PC-3 (cell line): ENCODE measurements at places on chromosomes 1 and 21.
A peak's percentile ranks its signal among the peaks of the same experiment; 100 is the strongest.

DNA sequence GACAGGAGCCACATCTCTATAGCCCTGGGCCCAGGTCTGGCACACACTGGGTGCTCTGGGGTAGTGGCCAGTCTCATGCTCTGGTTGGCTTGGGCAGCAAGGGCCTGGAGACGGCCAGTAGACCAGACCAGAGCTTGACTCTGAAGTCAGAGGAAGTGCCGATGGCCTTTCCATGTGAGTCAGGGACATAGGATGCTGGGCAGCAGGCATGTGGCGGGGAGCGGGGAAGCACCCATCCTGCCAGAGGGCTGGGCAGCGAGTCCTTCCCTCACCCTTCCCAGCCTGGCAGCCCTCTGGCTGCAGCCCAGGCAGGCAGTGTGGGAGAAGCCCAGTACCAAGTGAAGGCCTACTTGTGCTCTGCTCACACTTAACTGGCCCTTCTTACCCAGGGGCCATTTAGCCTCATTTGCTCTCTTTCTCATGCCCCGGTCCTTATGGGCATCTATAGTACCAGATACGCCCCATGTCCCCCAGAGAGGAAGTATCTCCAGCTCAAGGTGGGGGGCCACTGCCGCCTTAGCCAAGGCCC, 3.3 kb downstream of the GPR153 start:
- DNase-seq: peak; percentile 42

DNA sequence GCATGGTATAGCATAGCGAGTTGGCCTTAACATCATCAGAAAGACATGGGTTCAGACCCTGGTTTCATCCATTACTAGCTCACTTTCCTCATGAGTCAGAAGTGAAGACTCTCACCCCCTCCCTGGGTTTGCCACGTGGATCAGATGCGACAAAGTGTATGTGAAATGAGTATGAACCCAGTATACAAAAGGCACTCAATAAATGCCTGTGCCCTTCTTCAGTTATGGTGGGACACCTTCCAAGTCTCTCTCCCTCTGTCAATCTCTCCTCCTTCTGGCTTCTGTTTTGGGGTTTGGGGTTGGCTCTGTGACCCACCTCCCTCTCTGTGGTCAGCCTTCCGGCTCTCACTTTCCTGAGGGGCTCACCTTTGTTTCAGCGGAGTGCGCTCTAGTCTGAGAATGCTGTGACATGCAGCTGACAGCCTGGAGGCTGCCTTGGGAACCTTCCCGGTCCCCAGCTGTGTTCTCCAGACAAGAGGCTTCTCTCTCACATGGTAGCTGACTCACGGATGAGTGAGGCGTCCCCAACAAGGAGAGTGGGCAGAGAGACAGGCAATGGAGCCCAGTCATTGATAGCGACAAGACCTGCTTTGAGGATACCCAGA, 155.0 kb upstream of the EDN2 start:
- DNase-seq: no peak

GRCh38 chr21:41364308-41364707, 2.5 kb downstream of the MX2 start:
- peak; percentile 29 for DNase-seq

- DNase-seq: no peak
These were observed 19.4 kb downstream of the NTPCR start for GRCh38 chr1:232969799-232970198.

DNA sequence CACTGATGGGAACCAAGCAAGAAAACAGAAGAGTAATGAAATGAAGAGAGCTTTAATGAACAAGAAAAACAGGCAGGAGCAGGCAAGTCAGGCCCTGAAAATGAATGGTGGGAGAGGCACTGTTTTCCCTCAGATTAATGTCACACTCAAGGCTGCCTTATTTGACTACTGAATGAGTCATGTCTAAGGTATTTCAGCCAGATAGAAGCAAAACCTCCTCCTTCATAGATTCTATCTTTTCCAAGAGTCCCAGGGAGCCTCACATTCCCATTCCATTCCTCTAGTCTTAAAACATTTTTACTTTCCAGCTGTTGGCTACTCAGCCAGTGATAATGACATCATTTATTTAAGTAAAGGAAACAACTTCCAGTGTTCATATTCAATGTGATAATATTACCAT, 228.4 kb upstream of the NRIP1 start:
- DNase-seq: peak; percentile 94
